G401 (cell line): ENCODE measurements at places on chromosomes 5 and 9. TPM values are rescaled to one million over a fixed set of nuclear protein-coding genes. Genes with fewer than 3 reads are reported as not detected.

PCSK1 gene
- total RNA-seq = not detected in 2 replicates

GGTA1 gene
- total RNA-seq = not detected in 2 replicates

INSL4 gene
- not detected in 2 replicates for total RNA-seq

PRR16 gene
- 0.49 TPM in 1 of 2 replicates, not detected in the other for total RNA-seq

SLC27A6 gene
- not detected in 2 replicates for total RNA-seq

RACK1 gene
- 4,601 and 5,352 TPM in 2 replicates for total RNA-seq

DMGDH gene
- total RNA-seq = not detected in 2 replicates

LEAP2 gene
- not detected in 2 replicates for total RNA-seq

AK8 gene
- total RNA-seq = 0.37 and 3.6 TPM in 2 replicates

CTNND2 gene
- not detected in 2 replicates for total RNA-seq

N4BP3 gene
- total RNA-seq = 9.3 and 10.4 TPM in 2 replicates

PCDHGA7 gene
- not detected in 2 replicates for total RNA-seq

TMEM232 gene
- total RNA-seq = 0.07 TPM in 1 of 2 replicates, not detected in the other

ZBTB26 gene
- 2.1 TPM in 2 replicates for total RNA-seq

PHF24 gene
- not detected in 2 replicates for total RNA-seq

SLCO6A1 gene
- not detected in 2 replicates for total RNA-seq

IGFBPL1 gene
- 1.3 TPM in 1 of 2 replicates, not detected in the other for total RNA-seq

COL15A1 gene
- total RNA-seq = not detected in 2 replicates

DNM1 gene
- 5.5 and 6.1 TPM in 2 replicates for total RNA-seq

TMEM252 gene
- not detected in 2 replicates for total RNA-seq

OR13F1 gene
- total RNA-seq = not detected in 2 replicates

NUTM2G gene
- total RNA-seq = not detected in 2 replicates

WDR38 gene
- total RNA-seq = 0.62 TPM in 1 of 2 replicates, not detected in the other

SLC25A48 gene
- total RNA-seq = 1.2 TPM in 1 of 2 replicates, not detected in the other

ELAVL2 gene
- not detected in 2 replicates for total RNA-seq

SPINK1 gene
- not detected in 2 replicates for total RNA-seq

C5orf52 gene
- total RNA-seq = not detected in 2 replicates
